Germinal center (tissue), 1 donor: ENCODE measurements at places on chromosomes 13 and 19.

- DNase-seq, result no peak
These were observed 1.5 kb downstream of the PDS5B start for GRCh38 chr13:32587811-32588170.

GRCh38 chr13:23724196-23724970, 154.2 kb downstream of the TNFRSF19 start:
- DNase-seq, result no peak

DNA sequence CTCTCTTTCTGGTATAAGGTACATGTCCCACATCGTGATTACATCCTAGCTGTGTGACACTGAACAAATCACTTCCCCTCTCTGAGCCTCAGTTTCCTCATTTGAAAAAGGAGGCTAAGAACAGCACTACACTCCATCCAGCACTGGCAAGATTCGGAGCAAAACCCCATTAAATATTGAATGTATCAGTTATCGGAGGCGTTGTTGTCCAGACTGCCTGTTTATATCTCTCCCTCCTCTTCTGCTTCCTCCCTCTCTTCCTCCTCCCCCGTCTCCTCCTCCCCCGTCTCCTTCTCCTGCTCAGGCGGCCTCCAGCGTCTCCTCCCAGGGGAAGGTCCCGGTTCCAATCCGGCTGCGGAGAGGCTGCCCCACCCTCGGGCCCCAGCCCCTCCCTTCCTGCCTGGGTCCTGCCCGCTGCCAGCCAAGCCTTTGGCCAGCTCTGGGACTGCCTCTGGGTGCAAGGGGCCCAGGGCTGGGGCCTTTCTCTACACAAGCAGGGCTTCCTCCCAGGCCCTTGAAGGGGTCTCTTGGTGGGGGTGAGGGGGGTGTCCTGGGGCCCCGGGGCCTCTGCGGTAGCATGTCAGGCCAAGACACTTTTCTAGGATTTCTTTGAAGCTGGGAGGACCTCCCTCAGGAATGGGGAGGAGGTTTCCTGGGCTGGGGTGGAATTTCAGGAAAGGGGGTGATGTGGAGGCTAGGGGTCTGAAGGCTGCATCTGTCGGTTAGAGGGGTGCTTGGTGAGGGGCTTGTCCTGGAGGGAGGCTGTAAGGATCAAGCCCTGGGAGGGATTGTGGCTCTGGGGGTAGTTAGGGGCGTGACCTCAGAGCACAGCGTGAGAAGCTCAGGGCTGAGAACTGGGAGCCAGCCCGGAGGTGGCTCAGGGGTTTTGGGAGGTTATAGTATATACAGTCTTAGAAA, 1.9 kb downstream of the RRAS start:
- no peak for DNase-seq

GRCh38 chr19:1014161-1015060, 6.5 kb downstream of the TMEM259 start:
- no peak for DNase-seq
